Skin of body (tissue), 3 donors: ENCODE measurements at places on chromosomes 12 and 14.

GRCh38 chr12:116123451-116124258 lies 153.8 kb downstream of the MED13L start:
- DNase-seq = peak; percentile 83

GRCh38 chr12:99388671-99389195 lies 258.8 kb upstream of the GARIN6 start:
- DNase-seq = no peak

DNA sequence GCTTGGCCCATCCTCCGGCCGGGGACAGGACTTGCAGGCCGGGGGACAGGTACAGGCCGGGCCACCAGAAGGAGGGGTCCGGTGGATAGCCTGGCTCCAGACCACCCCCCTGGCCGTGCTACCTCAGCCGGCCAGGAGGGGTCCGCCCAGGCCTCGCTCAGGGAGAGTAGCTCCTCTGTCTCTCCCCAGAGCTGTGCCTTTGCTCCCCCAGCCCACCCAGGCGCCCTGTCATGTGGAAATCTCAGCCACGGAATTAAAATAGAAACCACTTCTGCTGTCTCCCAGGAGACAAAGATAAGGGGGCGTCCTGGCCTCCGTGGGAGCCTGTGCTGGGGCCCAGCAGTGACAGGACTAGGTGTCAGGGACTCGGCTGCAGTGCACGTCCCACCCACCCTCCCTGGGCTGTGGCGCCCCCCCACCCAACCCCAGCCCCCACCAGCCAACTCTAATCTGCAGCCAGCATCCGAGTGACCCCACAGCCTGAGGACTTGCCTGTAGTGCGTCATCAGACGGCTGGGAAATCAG lies 3.3 kb upstream of the CRIP2 start:
- DNase-seq = no peak

DNA sequence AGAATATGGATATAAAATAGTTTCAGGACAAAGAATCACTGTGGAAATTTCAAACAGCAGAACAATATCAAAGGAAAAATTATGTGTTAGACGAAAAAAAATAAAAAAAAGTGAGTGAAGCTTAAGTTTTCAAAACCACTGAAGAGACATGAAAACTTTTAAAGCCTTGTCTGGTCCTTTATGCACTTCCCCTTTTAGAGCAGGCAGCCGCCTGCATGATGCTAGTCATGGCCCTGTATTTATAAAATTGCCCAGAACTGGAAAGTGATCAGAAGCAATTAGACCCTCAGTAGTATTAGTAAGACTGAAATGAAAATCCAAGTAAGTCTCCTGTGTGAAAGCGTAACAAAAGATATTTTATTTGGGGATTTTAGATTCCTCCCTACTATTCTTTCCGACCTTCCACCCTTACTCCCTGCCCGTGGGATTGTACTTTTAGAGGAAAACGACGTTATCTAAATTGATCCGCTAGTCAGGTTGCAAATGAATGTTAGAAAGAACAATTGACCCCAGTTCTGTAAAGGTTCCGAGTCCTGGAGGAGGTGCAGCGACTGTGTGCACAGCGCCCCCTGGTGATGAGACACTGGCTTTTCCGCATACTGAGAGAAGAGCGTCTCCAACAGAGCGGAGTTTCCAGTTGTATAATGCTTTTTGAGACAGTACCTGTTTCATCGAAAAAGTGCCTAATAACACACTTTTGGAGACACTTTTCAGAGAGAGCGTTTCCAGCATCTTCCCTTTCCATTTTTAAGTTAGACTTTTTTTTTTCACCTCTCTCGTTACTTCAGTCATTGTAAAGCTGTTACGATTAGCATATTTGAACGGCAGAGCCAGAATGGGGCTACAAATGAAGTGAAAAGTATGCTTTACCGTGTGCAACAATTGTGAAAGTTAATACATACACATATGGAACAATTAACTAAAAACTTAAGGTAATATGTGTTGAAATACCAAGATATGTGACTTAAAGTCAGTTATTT lies 12.4 kb downstream of the MGST1 start:
- no peak for DNase-seq

- no peak for DNase-seq
These were observed 370.6 kb upstream of the PRICKLE1 start for GRCh38 chr12:42960087-42960527.

GRCh38 chr12:6426882-6427671 lies 17.7 kb upstream of the CD27 start:
- no peak for DNase-seq

DNA sequence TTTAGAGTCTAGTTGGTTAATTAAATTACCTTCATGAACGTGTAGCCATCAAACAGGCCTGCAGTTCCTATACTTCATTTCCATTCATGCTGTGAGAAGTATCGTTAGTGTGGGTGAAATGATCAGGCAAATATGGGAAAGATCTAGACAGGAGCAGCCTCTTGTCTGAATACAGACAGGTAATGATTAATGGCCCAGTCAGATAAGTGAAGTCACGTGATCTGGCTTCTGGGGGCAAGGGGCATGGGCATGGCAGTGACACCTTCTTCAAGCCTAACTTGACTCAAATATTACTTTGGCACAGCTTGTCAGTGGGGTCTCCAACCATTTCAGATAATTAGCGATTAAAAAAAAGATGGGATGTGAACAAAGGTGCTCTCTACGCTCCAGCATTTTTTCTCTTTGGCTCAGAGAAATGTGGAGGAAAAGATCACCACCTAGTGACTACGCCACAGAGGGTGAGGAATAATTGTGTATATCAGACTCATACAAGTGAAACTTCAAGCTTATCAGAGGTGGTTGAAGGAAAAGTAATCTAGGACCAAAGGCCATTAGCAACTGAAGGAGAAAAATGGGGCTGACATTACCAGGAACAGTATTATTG lies 17.8 kb downstream of the GUCY2C start:
- no peak for DNase-seq

DNA sequence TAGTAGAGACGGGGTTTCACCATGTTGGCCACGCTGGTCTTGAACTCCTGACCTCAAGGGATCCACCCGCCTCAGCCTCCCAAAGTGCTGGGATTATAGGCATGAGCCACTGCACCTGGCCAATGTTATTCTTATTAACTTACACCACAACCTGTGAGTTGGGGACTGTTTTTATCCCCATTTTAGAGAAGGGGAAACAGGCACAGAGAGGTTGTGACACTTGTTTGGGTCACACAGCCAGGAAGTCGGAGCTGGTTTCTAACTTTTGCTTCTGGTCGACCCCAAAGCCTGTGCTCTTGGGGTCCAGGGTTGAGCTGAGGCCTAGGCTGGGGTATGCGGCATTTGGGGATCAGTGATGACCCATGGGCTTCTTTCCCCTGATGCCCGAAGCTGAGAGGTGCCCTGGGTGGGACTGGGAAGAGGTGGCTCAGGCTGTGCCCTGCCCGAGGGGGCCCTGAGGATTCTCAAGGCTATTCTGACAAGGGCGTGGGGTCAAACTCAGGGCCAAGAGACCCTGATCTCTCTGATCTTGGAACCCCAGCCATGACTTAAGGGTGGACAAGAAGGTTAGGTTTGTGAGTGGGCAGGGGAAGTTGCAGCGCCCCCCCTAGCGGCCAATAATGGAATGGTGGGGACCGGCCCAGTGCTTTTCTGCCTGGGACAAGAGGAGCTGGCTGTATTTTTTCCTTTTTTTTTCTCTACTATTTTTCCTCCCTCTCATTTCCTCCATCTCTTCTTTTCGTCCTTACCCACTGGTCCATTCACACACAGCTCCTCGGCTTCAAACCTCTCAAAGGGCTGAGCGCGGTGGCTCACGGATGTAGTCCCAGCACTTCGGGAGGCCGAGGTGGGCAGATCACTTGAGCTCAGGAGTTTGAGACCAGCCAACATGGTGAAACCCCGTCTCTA lies 3.0 kb downstream of the SDSL start:
- DNase-seq = no peak

GRCh38 chr14:64726585-64726890 lies 22.3 kb downstream of the PLEKHG3 start:
- DNase-seq = no peak

DNA sequence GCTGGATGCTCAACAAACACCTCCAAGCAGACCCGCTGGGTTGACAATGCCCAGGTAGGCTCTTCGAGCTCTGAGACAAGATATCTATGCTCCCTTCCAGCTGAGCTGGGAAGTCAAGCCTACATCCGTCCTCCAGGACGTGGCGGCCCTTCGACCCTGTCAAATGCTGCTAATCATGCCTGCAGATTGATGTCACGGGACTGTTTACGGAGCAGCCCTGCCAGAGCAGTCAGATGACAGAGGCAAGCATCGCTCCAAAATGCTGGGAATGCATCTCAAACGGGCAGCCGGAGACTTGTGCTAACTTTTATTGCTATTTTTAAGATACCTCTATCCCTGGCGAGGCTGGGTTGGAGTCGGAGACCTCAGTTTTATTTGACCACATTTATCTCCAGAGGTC lies 139.2 kb downstream of the NTF3 start:
- no peak for DNase-seq

- DNase-seq = peak; percentile 95
These were observed 44.7 kb downstream of the GPHB5 start for GRCh38 chr14:63273717-63274655.

GRCh38 chr14:23154964-23155587 lies 28.4 kb downstream of the SLC7A8 start:
- DNase-seq = peak; percentile 84

- DNase-seq = no peak
These were observed 80.4 kb downstream of the PDE3A start for GRCh38 chr12:20448781-20449180.

- no peak for DNase-seq
These were observed 5.7 kb downstream of the GNG2 start for GRCh38 chr14:51865953-51866747.

DNA sequence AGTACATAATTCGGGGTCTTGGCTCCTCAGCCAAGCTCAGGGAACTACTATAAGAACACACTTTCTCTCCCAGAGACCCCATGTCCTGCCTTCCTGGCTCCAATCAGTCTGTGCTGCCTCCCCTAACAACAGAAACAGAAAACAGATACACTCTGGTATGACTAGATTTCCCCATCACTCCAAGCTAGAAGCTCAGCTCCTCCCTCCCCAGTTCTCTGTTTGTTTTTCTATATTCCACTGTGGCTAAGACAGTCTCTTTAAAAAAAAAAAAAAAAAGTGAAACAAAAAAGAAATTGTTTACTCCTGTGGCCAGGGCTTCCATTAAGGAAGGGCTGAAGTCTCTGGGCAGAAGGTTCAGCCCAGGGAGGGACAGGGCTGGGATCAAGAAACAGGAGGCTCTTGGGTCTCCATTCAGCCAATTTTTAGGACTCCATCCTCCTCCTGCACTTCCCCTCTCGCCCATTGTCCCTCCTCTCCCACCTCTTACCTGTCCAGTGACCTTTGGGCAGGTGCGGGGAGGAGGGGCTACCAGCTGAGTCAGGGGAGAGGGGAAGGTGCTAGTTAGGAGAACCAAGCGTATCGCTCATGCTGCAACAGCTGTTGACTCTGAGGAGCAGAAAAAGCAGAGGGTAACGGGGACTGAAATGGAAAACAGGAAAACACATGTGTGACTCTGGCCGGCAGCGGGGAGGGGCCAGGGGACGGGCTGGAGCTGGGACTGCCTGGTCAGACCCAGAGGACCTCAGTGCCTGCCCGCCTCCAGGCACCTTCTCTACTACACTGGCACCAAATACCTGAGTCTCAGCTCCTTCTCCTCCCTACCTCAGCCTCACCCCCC lies 4.1 kb upstream of the SLC7A7 start:
- DNase-seq = peak; percentile 51

GRCh38 chr12:6183689-6184428 lies 16.3 kb upstream of the CD9 start:
- no peak for DNase-seq

DNA sequence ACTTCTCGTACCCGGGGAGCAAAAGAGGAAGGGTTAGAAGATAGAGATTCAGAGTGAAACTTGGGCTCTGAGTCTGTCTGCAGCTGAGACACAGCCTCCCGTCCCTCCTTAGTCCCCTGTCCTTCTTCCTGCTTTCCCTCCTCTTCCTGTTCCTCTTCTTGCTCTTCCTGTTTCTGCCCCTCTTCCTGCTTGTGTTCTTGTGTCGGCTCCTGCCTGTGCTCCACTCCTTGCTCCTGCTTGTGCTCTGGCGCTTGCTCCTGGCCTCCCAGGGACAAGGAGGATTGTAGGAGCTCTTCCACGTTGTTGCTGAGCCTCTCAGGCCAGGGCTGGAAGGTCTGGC lies 3.0 kb downstream of the ACRBP start:
- no peak for DNase-seq

DNA sequence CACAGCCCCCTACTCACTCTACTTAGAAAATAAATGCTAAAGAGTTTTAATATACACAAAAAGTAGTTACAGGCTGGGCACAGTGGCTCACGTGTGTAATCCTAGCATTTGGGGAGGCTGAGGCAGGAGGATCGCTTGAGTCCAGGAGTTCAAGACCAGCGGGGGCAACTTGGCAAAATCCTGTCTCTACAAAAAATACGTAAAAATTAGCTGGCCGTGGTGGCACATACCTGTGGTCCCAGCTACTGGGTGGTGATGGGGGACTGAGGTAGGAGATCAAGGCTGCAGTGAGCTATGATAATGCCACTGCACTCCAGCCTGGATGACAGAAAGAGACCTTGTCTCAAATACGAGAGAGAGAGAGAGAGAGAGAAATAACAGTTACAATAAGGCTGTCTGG lies 9.9 kb upstream of the DYNC1H1 start:
- DNase-seq = no peak

DNA sequence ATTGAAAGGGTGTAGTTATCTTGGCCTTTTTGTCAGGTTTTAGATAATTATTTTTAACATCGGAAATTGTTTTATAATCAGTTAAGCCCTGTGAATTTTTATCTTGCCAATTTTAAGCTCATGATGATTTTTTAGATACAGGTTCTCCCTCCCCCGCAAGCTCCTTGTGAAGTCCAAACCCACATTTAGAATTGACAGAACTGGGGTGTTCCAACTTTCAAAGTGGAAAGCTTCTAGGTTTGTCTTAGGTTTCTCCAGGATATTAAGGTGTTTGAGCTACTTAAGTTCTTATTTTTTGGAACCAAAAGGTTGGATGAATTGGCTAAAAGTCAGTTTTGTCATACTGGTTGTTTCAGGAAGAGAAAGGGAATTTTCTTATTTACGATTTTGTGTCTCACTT lies 49.1 kb downstream of the ATP2A2 start:
- DNase-seq = no peak
